ENCODE measurements at places on chromosomes 4 and X. TPM values are rescaled to one million over a fixed set of nuclear protein-coding genes. Genes with fewer than 3 reads are reported as not detected.

DNA sequence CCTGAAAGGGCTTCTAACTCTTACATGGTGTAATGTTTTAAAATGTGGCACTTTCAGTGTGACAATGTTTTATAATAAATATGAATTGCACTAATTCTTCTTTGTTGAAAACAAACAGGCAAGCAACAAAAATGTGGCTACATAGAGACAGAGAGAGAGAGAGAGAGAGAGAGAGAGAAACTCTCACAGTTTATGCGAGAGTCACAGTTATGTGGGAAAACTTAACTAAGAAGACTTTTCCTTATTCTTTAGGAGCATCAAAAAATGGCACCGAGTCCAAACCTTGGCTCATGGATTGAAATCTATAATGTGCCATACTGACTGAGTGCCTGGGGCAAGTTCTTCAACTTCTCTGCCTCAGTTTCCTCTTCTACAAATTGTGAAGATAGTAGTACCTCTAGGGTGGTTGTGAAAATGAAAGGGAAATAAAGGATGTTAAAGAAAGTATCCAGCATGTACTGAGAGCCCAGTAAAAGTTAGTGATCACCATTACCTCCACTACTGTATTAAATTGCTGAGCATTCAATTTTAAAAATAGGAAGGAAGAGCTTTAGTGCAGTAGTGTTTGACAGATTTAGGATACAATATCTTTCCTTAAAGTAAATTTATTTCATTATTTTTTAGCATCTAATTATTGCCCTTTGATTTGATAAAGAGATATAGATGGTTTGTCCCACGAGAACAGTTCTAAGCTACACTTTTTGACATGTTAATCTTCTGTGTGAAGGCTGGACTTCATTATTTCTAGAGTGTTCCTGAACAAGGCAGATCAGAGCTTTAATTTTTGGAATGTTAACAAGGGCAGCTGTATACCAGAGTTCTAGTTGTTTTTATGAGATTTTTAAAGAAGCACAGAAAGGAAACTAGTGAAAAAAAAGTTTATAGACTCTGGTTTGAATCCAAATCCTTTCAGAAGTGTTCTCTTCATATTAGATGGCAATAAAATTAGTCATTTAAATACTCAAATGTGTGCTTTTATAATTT is 187.5 kb upstream of the ANK2 start:
- DNase-seq: no peak

- DNase-seq: no peak
Observed at GRCh38 chr4:60133375-60133774, 1066.8 kb upstream of the ADGRL3 start.

- peak; percentile 70 for DNase-seq
Observed at GRCh38 chrX:31590581-31591114, 518.8 kb upstream of the FTHL17 start.

DNA sequence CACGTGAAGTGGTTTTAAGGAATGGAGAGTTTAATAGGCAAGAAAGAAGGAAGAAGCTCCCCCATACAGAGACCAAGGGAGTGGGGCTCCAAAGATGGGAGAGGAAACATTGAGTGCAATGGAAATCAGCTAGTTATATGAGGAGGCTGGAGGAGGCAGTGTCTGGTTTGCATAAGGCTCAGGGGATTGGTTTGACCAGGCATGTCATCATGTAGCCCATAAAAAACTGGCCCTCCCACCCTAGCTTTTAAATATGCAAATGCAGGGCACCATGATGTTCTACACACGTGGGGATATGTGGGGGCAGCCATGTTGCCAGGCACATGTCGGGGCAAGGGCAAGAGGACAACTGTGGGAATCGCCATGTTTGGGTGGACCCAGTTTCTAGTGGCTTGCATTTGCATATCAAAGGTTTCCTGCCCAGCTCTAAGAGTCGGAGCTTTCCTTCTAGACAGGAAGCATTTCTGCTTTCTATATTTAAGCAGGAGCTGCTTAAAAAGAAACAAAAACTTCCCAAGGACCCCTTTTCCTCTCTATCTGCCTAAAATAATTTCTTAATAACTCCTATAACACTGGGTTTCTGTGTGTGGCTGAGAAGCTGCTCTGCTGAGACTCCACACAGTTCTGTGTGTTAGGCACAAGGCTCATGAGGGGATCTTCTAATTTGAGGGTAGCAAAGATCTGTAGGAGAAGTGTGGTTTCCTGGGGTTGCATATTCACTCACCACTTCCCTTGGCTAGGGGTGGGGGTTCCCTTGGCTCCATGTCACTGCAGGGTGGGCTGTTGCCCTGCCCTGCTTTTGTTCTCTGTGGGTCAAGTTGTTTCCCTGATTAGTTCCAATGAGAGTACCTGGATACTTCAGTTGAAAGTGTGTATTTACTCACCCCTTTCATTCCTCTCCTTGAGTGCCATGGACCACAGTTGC is 113.5 kb downstream of the VSIG4 start:
- no peak for DNase-seq

The GPAT3 gene
- 23.4 TPM for total RNA-seq

The TRAM1L1 gene
- 0.65 TPM for total RNA-seq

Measured in lung microvascular endothelial cell (primary cell).